ENCODE measurements at places on chromosomes 2 and 18.

DNA sequence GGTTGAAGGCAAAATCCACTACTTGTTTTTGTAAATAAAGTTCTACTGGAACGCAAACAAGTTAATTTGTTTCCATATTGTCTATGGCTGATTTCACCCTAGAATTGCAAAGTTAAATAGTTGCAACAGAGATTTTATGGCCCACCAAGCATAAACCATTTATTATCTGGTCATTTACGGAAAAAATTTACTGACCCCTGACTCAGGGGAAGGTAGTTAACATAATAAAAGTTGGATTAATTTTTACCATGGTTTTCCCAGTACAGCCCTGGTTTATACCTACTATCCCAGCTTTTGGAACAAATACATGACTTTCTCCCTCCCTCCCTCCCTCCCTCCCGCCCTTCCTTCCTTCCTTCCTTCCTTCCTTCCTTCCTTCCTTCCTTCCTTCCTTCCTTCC is 588.9 kb upstream of the TMEFF2 start:
- DNase-seq, result no peak

DNA sequence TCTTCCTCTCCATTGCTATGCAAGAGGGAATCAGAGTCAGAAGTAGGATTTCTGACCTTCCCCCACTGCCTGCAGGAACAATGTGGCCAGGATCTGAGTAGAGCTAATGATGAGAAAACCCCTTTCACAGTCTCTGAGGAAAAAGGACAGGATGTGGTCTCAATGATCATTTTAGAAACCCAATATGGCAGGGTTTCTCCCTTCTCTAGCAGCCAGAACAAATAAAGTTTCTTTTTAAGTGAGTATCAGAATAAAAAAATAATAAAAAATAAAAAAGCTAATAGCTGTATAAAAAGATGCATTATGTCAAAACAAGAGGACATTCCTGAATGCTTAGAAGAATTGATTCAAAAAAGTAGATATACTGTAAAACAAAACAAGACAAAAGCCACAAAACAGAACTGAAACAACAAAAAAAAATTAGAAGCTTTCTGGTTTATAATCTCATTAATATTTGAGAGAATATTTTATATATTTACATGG is 1124.9 kb upstream of the ZEB2 start:
- no peak for DNase-seq

- no peak for DNase-seq
Measured at GRCh38 chr2:152544638-152545037, 172.6 kb downstream of the PRPF40A start.

DNA sequence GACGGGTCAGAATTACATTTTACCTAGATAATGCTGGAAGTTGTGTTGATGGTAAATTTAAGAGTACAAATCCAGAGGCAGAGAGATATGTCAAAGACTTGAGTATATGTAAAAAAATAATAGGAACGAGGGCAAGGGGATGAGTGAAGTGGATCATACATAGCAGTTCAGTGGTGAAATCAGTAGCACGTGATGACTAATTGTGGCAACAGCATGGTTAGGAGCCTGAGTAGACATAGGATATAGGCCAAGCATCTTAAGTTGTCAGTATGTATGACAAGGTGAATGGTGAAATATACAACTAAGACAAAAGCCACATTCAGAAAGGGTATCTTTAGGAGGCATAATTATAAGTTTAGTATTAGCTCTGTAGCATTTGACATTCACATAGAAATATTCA is 826.5 kb upstream of the PIK3C3 start:
- no peak for DNase-seq

DNA sequence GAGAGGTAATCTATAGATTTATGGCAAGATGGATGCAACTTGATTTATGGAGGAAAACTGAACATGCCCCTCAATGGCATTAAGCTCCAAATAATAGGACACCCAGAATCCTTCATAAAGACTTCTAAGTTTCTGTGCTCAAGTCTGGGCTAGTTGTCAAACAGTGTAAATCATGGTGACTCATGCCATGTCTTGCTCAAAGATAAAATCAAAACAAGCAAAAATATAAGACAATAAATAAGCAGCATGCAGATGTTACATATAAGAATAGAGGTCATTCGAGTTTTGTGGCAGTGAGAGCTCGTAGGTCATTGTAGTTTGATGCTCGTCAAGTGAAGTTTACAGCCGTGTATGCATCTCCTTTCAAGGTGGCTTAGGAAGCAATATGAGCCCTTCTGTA is 403.2 kb downstream of the THSD7B start:
- DNase-seq, result no peak

DNA sequence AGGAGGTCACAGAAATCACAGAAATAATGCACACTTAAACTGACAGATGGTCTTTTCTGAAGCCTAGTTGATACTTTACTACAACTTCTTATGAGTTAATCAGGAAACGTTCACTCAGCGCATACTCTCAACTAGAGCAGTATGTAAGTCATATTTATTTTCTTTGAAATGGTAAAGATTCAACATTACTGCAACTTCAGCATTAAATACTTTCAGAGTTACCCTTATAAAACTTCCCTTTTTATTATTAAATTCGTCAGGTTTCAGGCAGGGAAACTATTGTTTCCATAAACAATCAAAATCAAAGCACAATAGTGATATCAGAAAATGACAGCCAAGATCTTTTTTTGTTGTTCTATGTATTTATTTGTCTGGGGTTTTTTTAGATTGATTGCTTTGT is 222.6 kb upstream of the RND3 start:
- no peak for DNase-seq

- no peak for DNase-seq
Measured at GRCh38 chr2:45768208-45768607, 116.7 kb downstream of the PRKCE start.

GRCh38 chr18:29874519-29875098 is 1167.9 kb downstream of the DSC3 start:
- DNase-seq, result no peak

DNA sequence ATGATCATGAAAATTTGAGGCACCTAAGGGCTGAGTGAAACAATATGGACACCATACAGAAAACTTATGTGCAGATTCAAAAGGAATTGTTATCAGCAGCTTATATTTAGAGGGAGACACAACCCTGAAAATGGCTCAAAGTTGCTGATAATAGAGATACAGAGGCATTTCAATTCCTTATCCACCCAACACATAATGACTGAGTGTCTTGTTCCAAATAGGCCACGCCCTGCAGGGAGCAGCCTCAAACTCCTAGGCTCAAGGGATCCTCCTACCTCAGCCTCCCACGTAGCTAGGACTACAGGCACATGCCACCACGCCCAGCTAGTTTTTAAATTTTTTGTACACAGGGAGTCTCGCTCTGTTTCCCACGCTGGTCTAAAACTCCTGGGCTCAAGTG is 79.0 kb downstream of the LBH start:
- peak; percentile 59 for DNase-seq

DNA sequence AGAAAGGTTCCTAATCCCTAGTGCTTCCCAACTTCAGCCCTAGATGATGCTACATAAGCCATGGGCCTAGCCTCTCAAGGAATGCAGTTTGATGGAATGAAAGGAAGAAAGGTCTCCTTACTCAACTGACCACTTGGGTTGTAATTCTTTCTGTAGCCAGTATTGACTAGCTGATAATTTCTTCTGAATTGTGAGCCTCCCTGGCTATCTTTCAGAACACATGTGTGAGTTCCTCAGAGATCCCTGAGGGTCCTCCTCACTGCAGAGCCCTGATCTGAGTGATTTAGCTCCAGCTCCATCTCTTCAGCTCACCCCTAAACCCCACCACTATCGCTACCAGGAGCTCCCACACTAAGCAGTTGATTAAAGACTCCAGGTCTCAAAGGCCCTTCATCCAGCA is 31.5 kb downstream of the CFAP210 start:
- DNase-seq, result no peak

Data from hematopoietic multipotent progenitor cell treated with erythropoietin and hydrocortisone succinate and interleukin-3 and kit ligand, for 17 days (in vitro differentiated cells).